ENCODE measurements at places on chromosomes 7 and 10.

DNA sequence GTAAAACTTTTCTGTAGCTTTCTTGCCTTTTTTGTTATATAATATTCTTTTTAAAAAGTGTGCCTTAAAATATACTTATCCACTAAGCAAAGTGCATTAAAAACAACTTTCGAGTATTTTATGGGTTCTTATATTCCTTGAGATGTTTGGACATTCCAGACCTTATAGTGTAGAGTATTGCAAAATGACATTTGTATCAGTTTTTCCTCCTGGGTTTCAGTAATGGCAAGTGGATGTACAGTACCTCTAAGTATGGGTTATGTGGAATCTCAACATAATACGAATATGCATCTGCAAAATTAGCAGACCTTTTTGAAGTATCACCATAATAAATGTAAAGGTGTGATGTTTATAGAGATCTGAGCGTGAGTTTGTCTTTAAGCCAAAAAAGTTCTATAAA lies 2.7 kb downstream of the CDK13 start:
- DNase-seq, result no peak

DNA sequence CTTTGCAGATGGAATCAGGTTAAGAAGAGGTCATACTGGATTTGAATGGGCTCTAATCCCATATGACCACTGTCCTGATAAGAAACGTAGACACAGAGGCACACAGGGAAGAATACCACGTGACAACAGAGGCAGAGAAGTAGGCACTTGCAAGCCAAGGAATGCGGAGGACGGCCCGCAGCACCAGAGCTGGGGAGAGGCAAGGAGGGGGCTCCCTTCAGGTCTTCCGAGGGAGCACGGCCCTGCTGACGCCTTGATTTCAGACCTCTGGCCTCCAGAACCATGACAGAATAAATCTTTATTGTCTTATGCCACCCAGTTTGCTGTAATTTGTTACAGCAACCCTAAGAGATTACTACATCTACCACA lies 44.7 kb upstream of the TMEM213 start:
- DNase-seq, result no peak

DNA sequence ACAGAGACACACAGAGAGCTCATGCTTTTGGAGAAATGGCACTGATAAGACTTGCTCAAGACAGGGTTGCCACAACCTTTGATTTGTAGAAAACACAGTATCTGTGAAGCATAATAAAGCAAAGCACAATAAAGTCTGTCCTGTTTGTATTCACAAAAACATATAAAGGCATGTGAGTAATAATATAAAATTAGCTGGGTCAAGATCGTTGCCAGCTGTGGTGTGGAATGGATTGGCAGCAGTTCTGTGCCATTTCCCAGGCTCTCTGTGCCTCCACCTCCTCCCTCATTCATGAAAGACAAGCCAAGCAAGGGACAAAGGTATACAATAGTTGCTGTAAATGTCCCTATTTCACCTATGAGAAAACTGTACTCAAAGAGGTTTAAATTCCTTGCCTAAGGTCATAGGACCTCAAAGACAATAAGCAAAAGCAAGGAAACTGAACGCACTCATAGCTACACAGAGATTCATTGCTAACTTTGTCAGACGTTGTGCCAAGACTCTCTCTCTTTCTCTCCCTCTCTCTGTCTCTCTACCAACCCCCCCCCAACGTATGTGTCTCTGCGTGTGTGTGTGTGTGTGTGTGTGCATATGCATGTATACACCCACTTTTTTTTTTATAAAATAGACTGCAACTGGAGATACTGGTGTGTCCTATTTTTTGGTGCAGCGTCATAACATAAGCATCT lies 31.8 kb downstream of the CHST3 start:
- no peak for DNase-seq

GRCh38 chr10:35808344-35808743 lies 166.2 kb upstream of the FZD8 start:
- DNase-seq, result no peak

DNA sequence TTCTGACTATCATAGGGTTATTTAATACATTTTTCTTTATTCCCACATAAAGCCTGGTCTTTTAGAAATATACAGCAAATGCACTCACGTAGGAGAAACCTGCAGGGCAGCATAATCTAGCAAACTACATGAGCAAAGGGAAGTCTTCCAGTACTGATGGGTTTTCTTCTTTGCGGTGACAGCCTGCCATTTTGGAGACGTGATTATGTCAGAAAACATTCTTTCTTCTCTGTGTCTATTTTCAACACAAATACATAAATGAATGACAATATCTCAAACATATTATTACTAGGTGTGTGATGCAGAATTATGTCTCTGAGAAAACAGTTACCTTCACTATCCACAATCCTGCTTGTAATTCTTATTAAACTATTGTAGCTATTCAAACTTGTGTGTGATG lies 425.0 kb downstream of the GPAM start:
- no peak for DNase-seq

DNA sequence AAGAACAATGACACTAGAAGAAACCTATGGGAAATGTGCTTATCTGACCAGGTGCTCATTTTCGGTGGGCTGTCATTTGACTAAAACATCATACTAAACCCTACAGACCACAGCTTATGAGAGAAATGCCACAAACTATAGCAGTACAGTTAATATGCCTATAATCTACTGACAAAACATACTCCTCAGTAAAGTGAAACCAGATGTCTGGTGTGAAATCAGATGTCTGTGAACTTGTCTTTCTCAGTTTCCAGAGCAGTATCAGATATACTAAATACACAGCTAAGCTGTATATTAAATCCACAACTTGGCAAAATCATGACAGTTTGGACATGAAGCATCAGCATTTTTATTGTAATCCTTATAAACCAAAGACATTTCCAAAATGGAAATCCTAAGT lies 3.3 kb downstream of the IMMP2L start:
- no peak for DNase-seq

DNA sequence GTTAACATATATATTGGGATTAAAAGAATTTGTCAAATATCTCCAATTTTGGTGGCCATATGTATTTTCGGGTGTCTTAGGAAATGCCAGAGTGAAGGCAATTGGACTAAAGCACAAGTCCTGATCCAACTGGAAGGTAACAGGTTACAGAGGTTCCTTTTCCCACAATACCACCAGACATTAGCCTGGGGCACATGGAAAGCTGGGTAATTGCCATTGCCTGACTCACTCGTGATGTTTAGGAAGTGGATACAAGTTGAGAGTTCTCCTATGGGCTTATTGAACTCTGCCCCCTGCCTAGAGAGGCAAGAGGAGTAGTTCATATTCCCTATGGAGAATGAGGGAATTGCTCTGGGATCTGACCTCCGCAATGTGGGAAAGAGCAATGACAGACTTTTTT lies 5.7 kb downstream of the DNAH11 start:
- DNase-seq, result no peak

GRCh38 chr7:116426428-116427156 lies 72.9 kb upstream of the CAV2 start:
- DNase-seq, result no peak

- no peak for DNase-seq
Measured at GRCh38 chr7:47386273-47386835, 195.6 kb downstream of the TNS3 start.

DNA sequence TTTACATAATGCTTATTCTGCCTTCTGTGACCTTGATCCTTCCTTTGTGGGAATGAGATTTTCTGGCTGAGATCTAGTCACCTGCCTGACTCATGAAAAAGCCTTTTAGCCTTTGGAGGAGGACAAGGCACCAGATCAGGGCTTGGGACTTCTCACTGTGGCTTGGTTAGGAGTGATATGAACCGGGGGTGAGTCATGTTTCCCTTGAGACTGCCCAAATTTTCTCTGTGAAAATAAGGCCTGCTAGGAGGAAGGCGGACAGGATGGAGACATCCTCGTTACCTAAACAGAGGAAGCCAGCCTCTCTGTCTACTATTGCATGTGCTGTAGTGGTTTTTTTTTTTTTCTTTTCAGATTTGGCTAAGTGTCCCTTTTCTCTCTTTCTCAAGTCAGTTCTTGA lies 57.8 kb downstream of the EVX1 start:
- no peak for DNase-seq

DNA sequence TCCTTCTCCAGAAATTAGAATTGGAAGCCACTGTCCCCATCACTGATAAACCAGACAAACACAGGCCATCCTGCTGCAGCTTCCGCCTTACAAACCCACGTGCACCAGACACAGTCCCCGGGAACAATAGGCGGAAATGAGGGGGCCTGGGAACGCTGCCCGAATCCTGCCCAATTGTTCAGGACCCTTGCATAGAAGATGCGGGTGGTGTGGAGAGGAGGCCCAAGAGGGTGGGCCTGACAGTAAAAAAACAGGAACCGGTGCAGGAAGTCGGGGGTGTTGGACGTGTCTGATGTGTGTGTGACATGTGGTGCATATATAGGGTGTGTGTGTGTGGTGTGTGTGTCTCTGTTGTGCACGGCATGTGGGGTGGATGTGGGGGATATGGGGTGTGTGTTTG lies 26.5 kb upstream of the CHST15 start:
- no peak for DNase-seq

DNA sequence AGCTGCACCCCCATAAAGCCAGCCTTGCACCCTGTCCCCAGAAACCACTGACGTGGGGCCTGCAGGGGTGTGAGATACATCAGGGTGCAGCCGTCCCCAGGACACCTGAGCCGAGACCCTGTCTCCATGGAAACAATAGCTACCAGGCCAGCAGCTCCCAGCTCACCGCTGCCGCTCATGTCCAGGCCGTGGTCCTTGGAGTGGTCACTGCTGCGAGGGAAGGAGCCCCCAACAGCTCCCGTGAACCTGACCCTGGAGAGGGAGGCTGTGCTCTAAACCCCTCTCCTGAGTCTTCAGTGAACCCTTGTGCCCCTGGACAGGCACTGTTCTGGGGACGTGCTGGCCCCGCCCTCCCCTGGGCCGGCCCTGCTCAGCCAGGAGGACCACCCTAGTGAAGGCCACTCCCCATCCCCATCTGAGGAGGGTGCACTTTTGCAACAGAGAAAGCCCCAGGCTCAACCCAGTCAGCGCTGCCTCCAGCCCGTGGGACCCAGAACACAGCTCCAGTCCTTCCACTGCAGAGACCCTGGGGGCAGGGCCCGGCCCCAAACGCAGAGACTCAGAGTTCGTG lies 19.6 kb upstream of the INPP5A start:
- no peak for DNase-seq

- no peak for DNase-seq
Measured at GRCh38 chr10:94016727-94017714, 23.3 kb downstream of the PLCE1 start.

DNA sequence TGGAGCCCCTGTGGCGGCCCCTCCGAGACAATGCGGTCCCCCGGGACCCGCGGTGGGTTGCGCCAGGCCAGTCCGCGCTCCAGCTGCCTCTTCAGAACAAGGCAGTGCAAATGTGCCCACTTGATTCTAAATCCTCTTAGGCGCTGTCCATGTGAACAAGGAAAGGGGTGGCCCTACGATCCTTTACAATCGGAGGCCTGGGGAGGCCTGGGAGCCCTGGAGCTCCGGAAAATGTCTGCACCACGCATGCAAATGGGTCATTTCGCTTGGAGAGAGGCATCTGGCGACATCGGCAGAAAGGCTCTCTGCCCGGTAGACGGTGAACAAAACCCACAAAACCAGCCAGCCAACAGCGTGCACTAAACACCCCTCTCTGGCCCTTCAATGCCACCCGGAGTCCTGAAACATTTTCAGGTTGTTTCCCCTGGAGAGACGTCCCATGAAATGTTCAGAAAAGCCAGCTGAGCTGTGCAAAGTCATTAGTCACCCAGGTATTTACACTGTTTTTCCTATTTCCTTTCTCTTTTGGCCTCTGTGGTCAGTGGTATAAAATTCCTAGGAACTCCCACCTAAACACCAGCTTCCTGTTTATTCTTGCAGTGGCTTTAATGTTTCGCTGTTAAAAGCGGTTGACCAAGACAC lies 102.8 kb upstream of the ZNF438 start:
- DNase-seq, result no peak

- DNase-seq, result no peak
Measured at GRCh38 chr10:113414543-113414942, 138.3 kb upstream of the HABP2 start.

- DNase-seq, result no peak
Measured at GRCh38 chr10:5945190-5945509, 32.2 kb downstream of the IL15RA start.

GRCh38 chr10:68604441-68604840 lies 44.3 kb downstream of the TET1 start:
- no peak for DNase-seq

DNA sequence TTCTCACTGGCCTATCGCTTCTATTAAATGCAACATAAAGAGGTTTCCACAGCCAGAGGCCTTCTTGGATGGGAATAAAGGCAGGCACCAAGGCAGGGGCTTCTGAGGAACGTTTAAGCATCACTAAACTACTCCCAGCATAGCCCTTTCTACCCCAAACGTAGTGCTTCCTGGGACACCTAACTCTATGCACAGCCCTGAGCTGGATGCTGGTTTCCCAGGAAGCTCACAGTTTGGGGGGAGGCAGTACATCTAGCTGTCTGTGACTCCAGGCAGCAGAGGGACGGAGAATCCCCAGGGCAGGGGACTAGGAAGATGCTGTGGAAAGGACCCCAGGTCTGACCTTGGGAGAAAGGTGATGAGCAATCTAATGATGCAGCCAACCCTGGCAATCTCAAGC lies 192.8 kb upstream of the ZMIZ1 start:
- no peak for DNase-seq

- no peak for DNase-seq
Measured at GRCh38 chr10:131651674-131652437, 249.0 kb upstream of the PPP2R2D start.

GRCh38 chr10:121572859-121573537 lies 25.2 kb downstream of the FGFR2 start:
- no peak for DNase-seq

DNA sequence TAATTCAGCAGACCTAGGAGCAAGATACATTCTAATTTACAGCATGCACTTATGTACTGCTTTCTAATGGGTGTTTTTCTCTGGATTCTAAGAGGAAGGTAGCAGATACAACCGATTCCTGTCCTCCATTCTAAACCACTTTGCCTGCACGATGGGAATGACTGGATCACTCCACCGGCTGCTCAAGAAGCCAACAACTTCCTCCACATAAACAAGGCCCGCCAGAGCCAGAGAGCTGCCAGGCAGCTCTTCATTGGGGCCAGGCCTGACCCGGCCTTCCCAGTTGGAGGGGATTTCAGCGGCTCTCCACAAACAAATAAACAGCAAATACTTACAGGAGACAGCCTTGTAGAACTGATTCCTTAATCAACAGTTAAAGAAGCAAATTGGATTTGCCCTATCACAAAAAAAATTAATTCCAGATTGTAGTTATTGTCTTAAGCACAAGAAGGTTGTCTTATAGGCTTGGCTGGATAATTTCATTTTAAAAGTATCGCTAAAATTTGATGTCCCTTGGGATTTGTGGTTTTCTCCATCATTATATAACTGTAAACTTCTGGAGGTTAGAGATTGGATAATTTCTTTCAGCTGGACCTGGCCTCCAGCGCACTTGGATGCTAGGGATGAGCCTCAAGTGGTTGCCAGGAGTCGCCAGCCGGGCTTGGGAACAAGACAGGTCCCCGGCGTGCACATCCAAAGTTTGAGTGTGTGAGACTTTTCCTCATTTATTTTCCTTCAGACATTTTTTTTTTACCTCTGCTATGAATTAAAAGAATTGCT lies 20.9 kb downstream of the EBF3 start:
- no peak for DNase-seq
